ENCODE measurements at places on chromosomes 2 and 18. TPM values are rescaled to one million over a fixed set of nuclear protein-coding genes. Genes with fewer than 3 reads are reported as not detected.

RND3 gene
- 7.6 TPM for total RNA-seq

ZEB2 gene
- 308 TPM for total RNA-seq

RALB gene
- 63.4 TPM for total RNA-seq

GCG gene
- not detected for total RNA-seq

ASIC4 gene
- 5.7 TPM for total RNA-seq

PLCD4 gene
- 7.0 TPM for total RNA-seq

C2orf66 gene
- total RNA-seq = 0.60 TPM

AGXT gene
- not detected for total RNA-seq

LCT gene
- not detected for total RNA-seq

KCNG3 gene
- 8.7 TPM for total RNA-seq

PSMG2 gene
- 67.0 TPM for total RNA-seq

CNTNAP5 gene
- 58.1 TPM for total RNA-seq

OTX1 gene
- total RNA-seq = 3.9 TPM

CRYBA2 gene
- total RNA-seq = 1.4 TPM

TNFAIP6 gene
- total RNA-seq = 1.5 TPM

ST6GAL2 gene
- total RNA-seq = 41.2 TPM

LIMS3 gene
- total RNA-seq = 0.75 TPM

CDK15 gene
- not detected for total RNA-seq

CABYR gene
- 21.5 TPM for total RNA-seq

CLHC1 gene
- total RNA-seq = 25.2 TPM

ATG4B gene
- total RNA-seq = 91.9 TPM

IL1R1 gene
- total RNA-seq = 17.4 TPM

CRYGC gene
- not detected for total RNA-seq

GAREM2 gene
- total RNA-seq = 23.8 TPM

RTP5 gene
- 16.6 TPM for total RNA-seq

DNER gene
- total RNA-seq = 129 TPM

KCNF1 gene
- total RNA-seq = 39.7 TPM

RETSAT gene
- 40.6 TPM for total RNA-seq

SERPINB11 gene
- total RNA-seq = not detected

TXNDC2 gene
- total RNA-seq = not detected

ASXL3 gene
- 27.7 TPM for total RNA-seq

Measured in dorsolateral prefrontal cortex (tissue), 122 donors.